Activated CD4-positive, CD25-positive, alpha-beta regulatory T cell (primary cell): ENCODE measurements at places on chromosomes 16 and 17.
A peak's percentile ranks its signal among the peaks of the same experiment; 100 is the strongest.

DNA sequence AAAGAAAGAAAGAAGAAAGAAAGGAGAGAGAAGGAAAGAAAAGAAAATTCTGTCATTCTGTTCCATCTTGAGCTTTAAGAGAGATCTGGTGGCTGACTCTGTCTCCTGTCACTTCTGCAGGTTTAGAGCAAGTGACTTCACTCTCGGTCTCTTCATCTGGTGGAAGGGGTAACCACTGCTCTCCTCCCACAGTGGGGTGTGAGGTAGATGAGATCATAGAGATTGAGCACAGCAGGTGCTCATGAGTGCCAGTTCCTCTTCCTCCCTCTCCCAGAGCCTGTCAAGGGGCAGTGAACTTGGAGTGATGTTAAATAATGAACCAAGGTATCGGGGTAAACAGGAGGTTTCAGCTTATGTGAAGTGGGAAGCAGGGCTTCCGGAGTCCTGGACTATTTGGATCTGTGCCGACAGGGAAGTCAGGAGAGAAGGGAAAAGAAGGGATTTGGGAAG, 47.7 kb downstream of the BEAN1 start:
- DNase-seq, result peak; percentile 10

DNA sequence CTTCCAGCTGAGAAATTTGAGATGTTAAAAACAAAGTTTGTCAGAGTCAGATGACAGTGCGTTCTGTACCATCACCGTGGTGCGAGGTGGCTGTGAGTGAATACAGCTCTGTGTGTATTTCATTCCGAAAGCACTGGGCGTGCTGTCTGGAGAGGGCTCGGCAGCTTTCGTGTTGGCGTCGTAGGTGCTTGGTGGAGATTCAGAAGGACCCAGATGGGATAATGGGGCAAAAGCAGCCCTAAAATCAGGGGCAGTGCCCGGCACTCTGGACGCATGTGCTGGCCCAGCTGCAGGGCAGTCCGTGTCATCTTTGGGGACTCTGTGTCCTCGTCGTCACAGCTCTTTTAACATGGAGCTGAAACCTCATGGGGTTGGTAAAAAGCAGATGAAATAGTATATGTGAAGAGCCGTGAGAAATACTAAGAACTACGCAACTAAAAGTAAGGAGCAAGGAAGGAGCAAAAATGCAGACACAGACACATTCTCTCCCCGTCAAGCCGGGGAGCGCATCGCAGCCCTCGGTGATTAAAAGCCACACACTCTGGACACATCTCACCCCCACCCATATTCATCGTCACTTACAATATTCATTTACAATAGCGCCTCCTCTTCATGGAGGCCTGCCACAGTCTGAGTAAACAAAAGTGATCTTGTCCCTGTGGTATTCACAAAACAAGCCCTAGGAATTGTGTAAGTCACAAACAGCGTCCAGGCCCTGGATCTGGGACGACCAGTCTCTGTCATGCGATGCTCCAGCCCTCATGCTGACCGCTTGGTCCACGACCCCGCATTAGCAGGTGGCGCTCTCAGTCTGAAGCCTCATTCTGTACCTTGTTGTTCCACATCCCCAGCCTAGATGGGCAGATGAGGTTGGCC, 206.7 kb downstream of the RPTOR start:
- no peak for DNase-seq

DNA sequence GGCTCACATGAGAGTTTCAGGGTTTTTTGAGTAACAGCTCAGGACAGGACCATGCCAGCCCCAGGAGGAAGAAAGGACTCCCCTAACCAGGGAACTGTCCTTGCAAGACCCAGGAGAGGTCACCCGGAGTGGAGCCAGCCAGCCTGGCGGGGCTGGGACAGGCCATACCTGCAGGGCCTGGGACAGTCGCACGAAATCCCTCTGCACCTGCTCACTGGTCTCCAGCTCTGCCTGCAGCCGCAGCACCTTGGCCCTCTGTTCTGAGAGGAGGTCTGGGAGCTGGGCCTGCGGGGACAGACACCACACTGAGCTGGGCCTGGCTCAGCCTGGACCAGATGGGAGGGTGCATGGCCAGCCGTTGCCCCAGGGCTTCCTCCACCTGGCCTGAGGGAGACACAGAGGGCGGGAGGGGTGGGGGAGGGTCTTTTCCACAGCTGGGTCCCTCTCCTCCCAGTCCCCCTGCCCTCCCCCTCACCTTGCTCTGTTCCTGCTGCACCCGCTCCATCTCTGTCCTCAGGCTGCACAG, 19.7 kb downstream of the RABEP2 start:
- DNase-seq, result no peak

DNA sequence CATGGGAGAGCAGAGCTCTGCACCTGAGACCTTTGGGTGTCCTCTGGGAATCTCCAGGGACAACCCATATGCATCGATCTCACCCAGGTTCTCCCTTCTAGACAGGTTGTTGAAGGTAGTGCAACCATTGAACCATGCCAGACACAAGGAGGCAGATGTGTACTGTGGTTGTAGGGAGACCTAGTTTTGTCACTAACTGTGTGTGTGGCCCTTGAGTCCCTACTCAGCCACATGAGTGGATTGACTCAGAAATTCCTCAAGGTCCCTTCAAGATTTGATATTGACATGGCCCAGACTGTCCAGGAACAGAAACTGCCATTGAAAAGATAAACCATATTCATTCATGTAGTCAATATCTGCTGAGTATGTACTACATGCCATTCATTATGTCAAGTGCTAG, 396.4 kb upstream of the CCL2 start:
- no peak for DNase-seq

DNA sequence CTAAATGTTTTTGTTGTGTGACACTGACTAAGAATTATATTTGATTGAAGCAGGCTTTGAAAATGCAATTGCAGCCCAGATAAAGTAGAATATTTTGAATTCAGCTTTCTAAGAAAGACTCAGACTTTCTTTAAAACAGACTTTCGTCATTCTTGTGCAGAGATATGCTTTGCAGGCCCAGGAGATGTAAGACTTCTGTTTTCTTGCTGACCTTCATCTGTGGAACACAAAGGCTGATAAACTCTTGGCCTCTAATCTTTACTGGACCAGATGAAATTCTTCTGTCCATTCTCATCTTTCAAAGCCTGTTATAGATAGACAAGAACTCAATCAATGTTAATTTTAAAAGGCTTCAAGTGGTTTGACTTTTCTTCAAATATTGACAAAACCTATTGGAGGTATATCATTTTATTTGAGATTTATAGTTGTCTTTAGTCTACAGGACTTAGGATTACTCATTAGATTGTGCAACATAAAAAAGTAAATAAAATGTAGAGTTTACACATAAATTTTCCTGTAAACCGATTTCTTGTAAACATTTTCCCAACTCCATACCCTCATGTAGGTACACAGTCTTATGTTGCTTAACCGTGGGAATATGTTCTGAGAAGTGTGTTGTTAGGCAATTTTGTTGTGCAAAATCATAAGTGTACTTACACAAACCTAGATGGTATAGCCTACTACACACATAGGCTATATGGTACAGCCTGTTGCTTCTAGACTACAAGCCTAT, 94.2 kb downstream of the MAP2K4 start:
- no peak for DNase-seq

DNA sequence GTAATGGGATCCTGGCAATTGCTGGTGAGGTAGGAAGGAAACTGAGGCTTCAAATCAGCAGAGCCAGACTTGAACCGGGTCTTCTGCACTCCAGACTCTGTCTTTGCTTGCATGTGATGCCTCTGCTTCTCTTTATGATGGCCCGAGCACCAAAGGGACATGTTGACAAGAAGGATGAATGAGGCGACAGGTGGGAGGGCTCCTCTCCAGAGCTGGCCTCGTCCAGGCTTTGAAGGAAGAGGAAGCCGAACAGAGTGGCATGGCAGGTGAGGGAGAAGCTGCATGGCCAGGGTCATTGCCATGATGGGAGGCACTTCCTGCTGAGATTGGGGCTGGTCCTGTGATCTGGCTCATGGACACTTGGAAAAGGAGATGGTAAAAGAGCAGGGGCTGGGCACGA, 40.8 kb downstream of the AKAP1 start:
- DNase-seq, result no peak

DNA sequence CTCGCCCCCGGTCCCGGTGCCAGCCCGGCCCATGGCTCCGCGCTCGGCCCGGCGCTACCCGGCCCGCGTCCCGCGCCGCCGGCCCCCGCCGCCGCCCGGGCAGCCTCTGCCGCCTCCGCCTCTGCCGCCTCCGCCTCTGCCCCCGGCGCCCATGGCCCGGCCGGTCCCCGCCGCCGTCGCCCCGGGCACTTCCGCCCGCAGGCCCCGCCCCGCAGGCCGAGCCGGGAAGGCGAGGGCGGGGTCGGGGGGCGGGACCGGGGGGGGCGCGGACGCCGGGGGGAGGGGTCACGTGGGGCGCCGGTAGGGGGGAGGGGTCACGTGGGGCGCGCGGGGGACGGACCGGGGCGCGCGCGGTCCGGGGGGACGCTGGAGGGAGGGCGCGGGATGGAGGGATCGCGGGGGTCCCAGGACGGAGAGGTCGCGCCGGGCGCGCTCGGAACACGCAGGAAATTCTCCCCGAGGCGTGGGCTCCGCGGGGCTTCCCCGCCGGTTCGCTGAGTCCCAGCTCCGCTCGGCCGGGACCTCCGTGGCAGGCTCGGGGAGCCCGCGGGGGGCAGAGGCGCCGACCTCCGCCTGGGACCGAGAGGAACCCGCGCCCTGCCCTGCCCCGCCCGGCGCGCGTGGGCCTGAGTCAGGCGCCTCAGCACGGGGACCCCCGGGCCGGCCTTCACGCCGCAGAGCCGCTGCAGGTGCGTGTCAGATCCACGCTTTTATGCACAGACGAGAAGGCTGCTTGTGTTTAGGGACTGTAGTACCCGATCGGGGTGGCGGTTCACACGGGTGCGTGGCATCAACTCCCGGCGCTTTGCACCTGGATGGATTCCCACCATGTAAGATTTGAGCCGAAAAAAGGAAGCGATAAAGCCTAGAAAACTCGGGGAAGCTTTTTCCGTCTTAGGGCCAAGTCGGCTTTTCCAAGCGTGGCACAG, at the start of gene PGAP6:
TSS of gene PGAP6 (minus strand) at position 190 of the 929 bp plus-strand sequence. CDS start at position 33, 157 bp downstream.
- DNase-seq, result peak; percentile 49

GRCh38 chr17:55366020-55366481, 55.6 kb downstream of the MMD start:
- DNase-seq, result no peak

DNA sequence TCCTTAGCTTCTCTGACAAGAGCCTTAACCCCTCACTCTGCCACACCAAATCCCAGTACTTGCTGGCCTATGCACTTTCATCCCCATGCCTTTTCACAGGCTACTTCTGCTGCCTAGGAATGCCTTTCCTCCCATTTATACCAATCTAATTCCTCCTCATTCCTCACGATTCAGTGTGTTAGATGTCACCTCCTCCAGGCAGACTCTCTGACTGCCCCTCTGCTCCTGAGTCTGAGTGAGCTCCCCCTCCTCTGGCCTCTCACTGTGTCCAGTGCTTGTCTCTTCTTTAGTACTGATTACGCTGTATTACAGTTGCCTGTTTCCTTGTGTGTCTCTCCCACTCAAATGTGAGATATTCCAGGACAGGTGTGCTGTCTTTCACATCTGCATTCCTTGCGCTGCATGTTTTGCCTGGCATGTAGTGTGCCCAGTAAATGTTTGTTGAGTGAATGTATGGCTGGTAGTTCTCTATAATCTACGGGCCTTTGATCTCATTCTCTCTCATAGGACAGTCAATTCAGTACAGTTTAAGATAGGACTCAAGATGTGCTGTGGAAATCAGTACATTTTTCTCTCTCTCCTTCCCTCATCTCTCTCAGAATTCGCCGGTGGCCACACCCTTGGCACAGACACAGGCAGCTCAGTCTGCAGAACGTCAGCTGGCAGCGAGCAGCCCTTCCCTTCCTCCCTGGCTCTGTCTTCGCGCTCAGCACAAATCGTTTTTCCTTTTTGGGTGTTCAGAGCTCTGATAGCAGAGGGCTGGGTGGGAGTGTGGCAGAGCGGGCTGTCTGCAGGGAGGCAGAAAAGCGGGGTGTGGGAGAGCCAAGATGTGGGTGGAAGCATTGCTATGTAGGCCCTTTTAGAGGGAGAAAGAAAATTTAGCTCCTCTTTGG, 18.5 kb downstream of the ARL4D start:
- DNase-seq, result no peak

GRCh38 chr17:17886726-17887125, 49.9 kb upstream of the SREBF1 start:
- no peak for DNase-seq

DNA sequence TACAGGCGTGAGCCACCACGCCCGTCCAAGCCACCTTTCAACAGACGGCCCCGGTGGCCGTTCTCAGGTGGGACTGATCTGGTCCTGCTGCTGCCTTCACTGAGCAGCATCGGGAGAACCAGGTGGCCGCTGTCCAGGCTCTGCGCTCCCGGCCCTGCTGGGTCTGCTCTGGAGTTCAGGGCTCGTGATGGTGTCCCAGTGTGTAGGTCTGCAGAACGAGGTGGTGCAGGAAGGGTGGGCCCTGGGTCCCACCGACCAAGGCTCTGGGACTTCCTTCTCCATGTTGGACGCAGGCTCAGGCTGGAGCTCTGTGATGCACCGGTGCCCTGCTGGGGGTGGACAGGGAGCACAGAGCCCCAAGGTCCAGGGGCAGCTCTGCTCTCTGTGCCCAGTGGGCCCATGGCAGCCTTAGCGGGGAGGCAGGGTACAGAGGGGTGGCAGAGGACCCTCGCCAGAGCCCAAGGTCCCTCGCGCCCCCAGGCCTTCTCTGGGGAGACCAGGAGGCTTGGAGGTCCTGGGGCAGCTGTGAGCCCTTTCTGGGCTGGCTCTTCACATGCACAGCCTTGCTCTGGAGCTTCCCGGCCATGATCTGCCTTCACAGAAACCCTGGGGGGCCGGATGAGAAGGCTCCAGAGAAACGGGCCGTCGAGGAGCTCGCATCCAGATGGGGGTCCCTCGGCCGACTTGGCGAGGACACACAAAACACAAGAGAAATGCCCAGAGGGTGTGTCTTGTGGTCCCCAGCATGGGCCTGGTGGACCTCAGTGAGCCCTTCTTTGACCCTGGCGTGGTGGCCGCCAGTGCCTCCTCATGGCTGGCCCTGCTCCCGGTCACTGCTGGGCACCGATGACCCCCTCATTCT, 26.9 kb upstream of the BAHCC1 start:
- DNase-seq, result no peak

- no peak for DNase-seq
Observed at GRCh38 chr17:9890124-9890523, 14.9 kb downstream of the RCVRN start.

DNA sequence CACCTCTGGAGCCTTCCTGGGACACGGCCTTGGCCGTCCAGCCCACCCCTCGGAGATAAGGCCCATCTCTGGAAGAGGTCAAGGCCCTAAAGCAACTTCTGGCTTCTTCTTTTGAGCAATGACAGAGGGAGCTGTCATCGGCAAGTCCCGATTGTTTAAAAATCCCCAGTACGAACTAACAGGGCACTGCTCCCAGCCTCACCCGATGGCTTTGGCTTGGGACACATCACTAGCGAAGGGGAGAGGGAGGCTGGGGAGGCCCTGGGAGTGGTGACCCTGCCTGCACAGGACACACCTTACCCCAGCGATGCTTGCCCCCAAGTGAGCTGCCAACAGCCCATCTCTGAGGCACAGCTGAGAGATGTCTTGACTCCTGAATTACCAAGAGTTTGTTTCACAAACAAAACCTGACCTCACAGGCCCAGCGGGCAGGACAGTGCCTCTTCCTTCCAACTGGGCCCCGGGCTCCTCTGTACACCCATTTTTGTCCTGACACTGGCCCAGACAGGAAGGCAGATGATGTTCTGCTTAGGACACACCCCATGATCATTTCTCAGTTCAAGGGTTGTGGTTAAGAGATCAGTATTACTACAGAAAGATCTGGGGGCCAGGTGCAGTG, 4.8 kb downstream of the SYNGR2 start:
- no peak for DNase-seq
